ENCODE measurements at places on chromosomes 6 and 20.

GRCh38 chr6:153192943-153193885 lies 62.1 kb upstream of the RGS17 start:
- DNase-seq: no peak

DNA sequence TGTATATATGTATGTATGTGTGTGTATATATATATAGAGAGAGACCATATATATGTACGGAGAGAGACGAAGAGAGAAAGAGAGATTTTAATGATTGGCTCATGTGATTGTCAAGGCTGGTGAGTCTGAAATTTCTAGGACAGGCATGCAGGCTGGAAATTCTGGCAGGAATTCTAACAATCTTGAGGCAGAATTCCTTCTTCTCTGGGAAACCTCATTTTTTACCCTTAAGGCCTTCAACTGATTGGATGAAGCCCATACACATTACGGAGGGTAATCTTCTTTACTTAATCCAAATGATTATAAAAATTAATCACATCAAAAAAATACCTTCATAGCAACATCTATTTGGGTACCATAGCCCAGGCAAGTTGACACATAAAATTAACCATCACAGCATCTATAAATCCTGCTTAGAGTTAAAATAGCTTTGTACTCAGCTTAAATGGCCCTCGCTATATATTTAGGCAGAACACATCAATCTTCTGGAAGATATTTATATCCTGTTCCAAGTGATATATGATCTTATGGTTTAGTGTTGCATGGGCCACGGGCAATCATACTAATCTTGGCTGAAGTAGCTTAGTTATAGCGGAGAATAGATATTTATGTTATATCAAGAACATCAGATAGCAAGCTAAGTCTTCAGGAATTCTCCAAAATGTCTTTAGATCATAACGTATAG lies 36.6 kb downstream of the ABRACL start:
- DNase-seq: no peak

- no peak for DNase-seq
Observed at GRCh38 chr20:45193331-45193730, 13.5 kb upstream of the SEMG1 start.

- no peak for DNase-seq
Observed at GRCh38 chr6:184161-184700, 108.1 kb upstream of the DUSP22 start.

DNA sequence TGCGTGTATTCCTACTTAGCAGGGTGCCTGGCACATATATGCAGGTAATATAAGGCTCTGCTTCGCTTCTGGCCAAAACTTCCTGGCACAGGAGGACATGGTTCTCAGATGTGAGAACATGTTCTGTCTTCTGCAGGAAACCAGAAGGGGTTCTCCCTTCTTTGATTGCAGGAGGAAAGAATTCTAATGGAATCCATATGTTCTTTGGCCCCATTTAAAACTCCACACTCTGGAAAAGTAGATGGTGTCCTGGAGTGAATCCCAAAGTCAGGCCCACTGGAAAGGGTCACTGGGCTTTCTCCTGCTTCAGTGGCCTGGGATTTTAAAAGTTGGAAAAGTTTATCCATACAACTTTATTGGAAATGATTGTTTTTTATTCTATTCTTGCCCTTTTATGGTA lies 16.4 kb upstream of the CYP24A1 start:
- no peak for DNase-seq

DNA sequence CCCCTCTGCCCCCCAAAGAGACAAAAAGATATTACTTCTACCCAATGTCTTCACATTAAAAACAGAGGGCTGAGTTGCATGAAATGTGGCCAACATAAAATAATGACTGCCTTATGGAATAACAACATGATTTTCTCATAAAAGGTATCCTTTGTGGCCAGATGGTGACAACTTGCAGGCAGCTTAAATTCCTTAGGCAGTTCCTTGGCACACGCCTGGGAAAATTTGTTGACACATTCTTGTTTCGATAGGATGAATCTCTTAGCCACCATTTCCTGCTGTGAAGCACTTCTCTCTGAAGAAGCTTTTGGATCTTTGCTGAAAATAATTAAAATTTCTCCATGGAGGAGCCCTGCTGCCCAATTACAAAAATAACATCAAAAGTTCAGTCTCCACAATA lies 109.0 kb upstream of the COL21A1 start:
- no peak for DNase-seq

GRCh38 chr6:38080360-38080759 lies 260.8 kb downstream of the ZFAND3 start:
- no peak for DNase-seq

DNA sequence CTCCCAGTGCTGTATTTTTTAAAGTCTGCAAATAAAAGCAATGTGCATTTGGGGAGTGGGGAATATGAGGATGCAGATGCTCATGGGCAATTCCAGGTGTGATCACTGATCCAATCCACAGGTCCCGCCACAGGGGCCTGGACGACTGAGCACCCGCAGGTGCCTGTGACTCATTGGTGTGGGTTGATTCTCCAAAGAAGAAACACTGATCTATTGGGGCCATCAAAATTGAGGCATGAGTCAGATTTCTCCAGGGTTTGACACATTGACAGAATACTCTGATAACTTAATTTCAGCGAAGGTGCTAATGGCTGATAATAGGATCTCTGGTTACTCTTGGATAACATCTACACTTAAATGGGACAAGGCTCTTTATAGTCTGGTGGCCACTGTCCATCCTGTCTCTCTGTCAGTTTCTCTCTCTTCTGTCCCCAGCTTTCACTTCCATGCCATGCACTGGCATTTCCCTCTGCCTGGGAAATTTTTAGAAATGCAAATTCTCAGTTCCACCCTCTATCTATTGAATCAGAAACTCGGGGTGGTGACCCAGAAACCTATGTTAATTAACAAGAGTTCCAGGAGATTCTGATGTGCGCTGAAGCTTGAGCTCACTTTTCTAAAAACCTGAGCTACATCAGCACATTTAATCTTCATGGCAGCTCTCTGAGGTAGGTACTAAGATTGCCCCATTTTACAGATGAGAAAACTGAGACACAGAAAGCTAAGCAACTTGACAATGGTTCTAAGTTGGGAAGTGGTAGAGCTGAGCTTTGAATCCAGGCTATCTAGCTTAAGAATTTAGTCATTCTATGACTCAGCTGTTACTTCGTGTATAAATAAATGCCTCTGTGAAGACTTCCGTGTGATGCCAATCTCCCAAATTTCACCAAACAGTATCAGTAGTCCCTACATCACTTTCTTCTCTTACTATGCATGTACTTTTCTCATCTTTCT lies 10.2 kb upstream of the RCAN2 start:
- no peak for DNase-seq

GRCh38 chr6:161644521-161644920 lies 370.7 kb upstream of the AGPAT4 start:
- no peak for DNase-seq

DNA sequence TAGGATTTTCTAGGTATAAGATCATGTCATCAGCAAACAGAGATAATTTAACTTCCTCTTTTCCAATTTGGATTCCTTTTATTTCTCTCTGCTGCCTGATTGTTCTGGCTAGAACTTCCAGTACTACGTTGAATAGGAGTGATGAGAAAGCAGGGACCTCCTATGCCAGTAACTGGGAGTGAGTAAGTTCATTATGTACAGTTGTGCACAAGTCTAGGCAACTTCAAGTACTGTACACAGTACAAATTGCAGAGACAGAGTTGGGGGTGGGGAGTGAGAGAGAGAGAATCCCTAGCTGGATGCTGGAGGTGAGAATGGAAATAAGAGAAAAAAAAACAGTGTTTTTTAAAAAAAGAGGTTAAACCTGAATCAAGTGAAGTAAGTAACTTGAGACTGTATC lies 210.2 kb downstream of the MMUT start:
- no peak for DNase-seq

GRCh38 chr6:129774697-129775447 lies 64.9 kb upstream of the ARHGAP18 start:
- DNase-seq: peak; percentile 27

DNA sequence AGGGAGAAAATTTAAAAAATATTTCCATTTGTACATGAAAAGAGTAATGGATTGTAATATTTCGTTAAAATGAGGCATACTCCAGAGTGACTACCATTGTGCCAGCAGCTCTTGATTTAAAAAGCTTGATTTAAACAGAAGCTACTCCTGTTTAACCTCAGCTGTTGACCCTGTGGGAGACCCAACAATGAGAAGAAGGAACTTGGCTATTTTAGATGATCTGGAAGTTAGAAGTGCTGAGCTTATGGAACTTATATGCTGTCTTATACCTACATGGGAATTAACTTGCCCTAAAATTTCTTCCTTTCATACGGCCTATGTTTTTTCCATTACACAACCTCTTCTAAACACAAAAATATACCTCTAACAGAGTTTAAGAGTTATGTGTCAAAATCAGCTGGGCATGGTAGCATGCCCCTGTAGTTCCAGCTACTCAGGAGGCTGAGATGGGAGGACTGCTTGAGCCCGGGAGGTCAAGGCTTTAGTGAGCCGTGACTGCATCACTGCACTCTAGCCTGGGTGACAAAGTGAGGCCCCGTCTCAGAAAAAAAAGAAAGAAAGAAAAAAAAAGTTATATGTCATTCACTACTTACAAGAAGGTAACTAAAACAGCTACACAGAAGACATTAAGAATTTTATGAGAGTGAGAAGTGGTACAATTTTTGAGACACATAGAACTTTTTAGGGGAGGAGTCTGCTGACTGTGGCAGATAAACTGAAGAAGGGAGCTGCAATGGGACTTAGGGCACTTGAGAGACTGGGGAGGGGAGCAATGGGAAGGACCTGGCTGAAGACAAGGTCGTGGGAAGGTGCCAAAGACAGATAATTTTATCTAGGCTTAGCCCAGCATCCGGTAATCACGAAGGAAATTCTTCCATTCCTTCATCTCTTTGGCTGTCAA lies 139.9 kb downstream of the MYB start:
- no peak for DNase-seq

DNA sequence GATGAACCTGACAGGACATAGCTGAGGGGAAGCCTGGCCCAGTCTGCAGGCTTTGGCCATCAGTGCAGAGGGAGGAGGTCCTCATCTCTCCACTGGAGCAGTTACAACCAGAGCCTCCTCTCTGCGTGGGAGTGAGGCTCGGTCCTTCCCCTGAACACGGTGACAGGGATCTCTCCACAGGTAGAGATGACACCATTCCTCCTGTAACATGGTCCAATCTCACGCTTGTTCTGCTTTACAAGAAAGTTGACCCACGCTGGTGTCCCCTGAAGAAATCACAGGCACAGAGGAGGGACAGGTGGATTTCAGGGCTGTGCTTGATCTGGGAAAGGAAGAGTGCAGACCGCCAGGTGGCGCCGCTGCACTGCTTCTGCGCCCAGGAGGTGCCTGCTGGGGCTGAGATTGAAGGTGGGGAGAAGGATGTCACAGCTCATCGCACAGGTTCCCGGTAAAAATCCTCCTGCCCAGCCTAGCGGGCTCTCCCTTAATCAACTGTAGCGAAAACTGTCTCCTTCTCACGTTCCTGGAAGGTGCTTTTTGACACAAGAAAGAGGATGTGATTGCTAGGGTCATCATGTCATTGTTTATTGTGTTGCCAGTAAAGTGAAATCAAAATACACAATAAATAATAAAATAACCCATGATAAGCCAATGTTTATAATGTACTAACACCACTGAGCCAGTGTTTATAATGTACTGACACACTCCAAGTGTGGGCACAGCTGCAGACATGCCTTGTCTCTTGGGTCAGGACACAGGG lies 20.4 kb downstream of the HLA-G start:
- DNase-seq: peak; percentile 72

DNA sequence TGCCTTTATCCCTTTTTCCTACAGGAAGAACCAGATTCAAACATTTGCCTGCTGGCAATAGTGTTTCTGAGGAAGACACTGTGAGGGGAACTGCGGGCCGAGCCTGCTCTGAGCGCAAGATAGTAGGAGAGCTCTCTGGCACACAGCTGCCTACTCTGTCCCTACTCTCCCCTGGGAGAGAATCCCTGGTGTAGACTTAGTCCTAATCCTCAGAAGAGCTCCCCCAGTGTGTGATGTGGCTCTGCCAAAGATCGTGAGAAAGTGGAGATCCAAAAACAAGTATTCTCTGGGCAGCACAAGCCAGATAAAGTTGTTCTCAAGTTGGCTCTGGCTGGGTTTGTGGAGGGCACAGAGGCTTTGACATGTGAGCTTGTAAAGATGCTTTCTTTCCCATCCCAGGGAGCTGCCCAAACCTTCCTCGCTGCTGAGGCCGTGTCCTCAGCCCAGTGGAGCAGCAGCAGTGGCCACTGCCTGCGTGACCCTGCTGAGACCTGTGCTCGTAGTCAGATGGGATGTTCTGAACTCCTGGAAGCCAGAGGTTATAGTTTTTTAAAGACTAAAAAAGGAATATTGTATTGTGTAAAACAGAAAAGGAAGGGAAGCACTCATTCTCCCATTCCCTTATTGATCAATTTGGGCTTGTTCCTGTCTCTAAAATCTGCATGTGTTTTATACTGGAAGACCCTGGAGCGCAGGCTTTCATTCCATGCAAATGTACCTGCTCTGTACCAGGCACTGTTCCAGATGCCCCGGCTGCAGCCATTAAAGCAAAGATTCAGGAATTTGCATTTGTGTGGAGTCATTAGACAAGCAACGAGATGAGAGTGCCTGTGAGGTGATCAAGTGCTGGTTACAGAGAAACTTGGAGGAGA lies 30.7 kb downstream of the PNLDC1 start:
- no peak for DNase-seq

- no peak for DNase-seq
Observed at GRCh38 chr20:38789503-38790199, 15.8 kb upstream of the PPP1R16B start.

GRCh38 chr20:1775117-1775516 lies 117.5 kb upstream of the SIRPG start:
- DNase-seq: no peak

GRCh38 chr6:105836889-105837288 lies 249.2 kb upstream of the PRDM1 start:
- DNase-seq: no peak

- peak; percentile 80 for DNase-seq
Observed at GRCh38 chr6:3456898-3457709, at the start of gene SLC22A23. TSS of gene SLC22A23 (minus strand) at chr6:3457050. CDS start at chr6:3456559, 491 bp downstream.

DNA sequence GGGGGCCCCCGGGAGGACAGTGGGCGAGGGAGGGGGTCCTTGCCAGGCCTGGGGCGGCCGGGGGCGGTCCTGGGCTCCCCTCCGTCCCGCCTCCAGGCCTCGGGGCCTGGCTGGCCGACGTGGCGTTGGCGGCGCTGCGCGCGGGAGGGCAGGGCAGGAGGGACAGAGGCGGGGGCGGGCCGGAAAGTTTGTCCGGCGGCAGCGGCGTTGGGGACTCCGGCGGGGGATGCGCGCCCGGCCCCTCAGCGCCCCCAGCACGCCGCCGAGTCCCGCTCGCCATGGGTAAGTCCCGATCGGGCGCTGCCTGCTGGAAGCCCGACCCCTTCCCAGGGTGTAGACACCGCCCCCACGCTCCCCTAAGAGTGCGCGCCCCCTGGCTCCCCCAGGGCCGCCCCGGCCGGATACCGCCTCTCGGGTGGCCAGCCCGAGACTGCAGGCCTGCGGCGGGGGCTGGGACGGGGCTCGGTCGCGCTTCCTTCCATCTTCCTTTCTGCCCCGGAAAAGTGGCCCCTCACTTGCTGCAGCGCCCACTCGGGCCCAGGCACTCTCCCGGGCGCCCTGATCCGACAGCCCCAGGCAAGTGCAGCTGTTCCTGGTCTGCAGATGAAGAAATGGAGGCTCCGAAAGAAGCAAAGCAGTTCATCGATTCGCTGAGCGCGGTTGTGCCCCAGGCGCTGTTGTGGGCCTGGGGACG lies at the start of gene SLC2A10:
Gene SLC2A10 (plus strand): TSS at position 191 of the 694 bp plus-strand sequence. CDS start 88 bp downstream, at position 279.
- DNase-seq: no peak
